Naive thymus-derived CD8-positive, alpha-beta T cell (primary cell): ENCODE measurements at places on chromosomes 3 and 15.

DNA sequence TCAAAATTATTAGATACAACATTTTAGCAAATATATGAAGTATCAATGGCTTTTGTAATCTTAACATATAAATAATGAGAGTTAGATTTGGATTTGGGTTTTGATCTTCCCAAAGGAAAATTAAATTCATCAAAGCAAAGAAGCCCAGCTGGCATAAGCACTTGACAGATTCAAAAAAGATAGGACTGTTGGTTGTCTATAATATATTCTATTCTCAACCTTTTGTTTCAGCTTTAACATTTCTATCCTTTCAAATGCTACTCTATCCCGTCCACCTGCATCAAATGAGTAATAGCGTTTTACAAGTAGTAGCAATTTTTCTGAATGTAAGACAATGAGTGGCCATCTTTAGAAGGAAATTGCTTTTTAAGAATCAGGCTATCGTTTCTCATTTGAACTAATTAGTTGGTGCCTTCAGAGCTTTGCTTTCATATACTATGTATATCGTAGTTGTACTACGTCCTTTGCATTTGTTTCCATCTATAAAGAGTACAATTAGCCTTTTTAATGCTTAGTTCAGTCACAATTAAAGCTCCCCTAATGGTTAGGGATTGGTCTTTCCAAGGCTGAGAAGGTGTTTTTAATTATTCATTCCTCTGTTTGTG lies 278.0 kb downstream of the UBE2E2 start:
- DNase-seq: no peak

DNA sequence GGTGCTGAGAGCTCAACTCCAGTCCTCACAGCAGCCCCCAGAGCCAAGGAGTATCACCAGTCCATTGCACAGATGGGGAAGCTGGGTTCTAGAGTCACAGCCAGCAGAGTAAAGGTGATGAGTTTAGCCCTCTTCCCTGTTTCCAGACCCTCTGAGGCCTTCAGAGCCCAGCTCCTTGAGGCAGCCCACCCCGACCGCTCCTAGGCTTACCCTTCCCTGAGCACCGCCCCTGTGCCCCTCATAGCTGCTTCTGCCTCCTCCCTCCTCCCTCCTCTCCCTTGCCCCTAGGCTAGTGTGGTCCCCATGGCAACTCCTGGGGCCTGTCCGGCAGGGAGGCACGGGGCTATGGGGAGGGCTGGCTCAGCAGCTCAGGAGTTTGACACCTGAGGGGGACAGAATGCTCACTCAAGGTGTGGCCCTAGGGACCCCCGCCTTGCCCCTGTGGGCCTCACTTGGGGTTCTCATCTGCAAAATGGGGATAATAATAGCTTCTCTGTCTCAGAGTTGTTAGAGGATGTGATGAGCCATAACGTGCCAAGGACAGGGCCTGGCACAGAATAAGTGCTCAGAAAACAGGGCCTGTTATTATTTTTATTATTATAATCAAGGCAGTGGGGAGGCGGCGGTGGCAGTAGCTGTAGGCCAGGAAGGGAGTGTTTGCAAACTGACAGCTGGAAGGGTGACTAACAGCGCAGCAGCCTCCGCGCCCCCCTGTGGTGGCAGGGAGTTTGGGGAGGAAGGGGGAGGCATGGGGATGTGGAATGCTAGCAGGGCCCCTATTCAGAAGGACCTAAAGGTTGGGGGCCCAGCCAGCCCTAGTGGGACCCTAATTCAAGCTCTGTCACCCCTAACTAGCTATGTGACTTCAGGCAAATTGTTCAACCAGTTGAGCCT lies 11.5 kb downstream of the CSK start:
- DNase-seq: peak; percentile 69

- no peak for DNase-seq
Measured at GRCh38 chr3:22569570-22569969, 633.6 kb upstream of the UBE2E2 start.

GRCh38 chr3:194399874-194400411 lies 877 bp upstream of the GP5 start:
- no peak for DNase-seq

GRCh38 chr3:128256131-128256530 lies 102.8 kb downstream of the EEFSEC start:
- DNase-seq: no peak

DNA sequence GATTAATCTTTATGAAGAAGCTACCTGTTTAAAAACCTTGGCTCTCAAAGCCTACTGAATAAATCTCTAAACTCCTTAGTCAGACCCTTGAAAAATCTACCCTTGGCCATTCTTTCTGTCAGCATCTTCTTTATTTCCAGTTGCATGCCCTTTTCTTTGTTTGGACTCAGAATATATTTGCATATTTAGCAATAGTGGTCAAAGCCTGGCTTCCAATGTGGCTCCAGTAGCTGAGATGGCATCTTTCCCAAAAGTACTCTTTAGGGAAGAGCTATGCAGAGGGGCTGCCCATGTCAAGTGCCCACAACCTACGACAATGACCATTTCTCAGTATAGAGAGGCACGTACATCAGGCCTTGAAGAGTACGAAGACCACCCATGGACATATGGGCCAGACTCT lies 47.2 kb downstream of the TLNRD1 start:
- DNase-seq: no peak

DNA sequence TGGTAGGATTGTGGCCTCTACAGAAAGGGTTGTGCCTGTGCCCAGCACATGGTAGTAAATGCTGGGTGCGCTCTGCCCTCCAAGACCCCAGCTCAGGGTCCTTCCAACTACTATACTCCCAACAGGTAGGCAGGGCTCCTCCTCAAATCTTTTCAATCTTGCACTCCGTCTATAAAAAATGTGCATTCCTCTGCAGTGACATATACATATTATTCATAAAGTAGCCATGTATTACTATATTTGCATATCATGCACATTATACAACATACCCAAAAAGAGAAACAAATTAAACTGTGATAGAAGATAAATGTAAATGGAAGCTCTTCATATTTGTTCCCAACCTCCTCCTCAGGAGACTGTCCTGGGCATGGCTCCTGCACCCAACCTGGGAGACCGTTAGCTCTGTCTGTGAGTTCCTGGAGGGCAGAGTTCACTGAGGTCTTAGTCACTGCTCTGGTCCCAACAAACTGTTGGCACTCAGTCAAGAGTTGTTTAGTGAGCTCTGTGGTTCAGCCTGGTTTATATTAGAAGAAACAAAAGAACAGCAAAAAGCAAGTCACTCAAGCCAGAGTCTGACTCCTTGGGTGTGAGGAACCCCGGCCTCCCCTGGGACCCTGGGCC lies 47.7 kb upstream of the GRIP2 start:
- no peak for DNase-seq

GRCh38 chr3:171459137-171459941 lies 866 bp downstream of the TNIK start:
- peak; percentile 55 for DNase-seq

DNA sequence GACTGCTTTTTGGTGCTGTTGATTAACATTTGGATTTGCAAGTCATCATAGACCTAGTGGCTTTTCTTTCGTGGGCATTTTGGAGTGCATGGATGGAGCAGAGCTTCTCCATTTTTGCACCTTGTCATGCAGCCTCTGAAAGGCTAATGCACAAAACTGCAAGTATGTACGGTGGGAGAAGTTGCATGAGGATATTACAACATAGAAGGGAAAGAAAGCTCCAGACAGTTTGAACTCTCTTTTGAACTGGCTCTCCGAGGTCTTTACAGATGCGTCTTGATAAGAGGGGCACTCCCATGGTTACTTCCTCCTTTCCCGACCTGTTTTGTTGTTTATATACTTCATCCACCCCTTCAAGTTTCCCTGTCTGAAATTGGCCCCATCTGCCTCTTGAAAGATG lies 147.1 kb upstream of the GBE1 start:
- no peak for DNase-seq

DNA sequence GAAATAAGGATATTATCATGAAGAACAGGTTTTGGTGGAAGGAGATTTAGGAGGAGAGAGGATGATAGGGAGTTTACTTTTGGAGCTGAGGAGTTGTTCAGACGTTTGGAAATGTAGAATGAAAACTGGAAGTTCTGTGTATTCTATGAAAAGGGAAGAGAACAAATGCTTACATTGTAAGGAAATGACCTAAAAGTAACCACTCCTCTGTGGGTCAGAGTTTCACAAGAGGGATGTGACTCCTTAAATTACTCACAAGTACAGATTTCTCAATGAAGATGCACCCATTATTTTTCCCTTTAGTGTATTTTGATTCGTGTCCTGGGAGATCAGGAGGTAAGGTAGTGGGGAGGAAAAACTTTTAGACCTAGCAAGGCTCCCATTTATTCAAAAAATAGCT lies 4.0 kb downstream of the RNF13 start:
- DNase-seq: no peak

GRCh38 chr15:73375755-73376305 lies 7.1 kb upstream of the HCN4 start:
- DNase-seq: no peak

DNA sequence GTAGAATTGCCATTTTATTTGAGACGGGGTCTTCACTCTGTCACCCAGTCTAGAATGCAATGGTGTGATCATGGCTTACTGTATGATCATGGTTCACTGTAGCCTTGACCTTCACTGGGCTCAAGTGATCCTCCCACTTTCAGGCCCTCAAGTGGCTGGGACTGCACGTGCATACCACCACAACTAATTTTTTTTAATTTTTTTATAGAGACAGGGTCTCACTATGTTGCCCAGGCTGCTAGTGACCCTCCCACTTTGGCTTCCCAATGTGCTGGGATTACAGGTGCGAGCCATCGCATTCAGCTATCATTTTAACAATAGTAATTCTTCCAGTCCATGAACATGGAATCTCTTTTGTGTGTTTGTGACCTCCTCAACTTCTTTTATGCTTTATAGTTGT lies 11.9 kb downstream of the EPM2AIP1 start:
- no peak for DNase-seq
